ENCODE measurements at places on chromosomes 4 and X. TPM values are rescaled to one million over a fixed set of nuclear protein-coding genes. Genes with fewer than 3 reads are reported as not detected.

PTCHD1 gene
- 0.06 TPM for total RNA-seq

ZDHHC15 gene
- total RNA-seq, result 0.10 TPM

HS6ST2 gene
- total RNA-seq, result 0.05 TPM

GLRA3 gene
- total RNA-seq, result not detected

VSIG1 gene
- not detected for total RNA-seq

XAGE1A gene
- total RNA-seq, result not detected

MAGEB6B gene
- not detected for total RNA-seq

NDNF gene
- 0.12 TPM for total RNA-seq

SPACA5 gene
- total RNA-seq, result not detected

RNF212 gene
- total RNA-seq, result 0.37 TPM

CT55 gene
- total RNA-seq, result not detected

Measured in cardiac ventricle fibroblast (primary cell).